ENCODE measurements at places on chromosomes 13 and 19.

- no peak for DNase-seq
Observed at GRCh38 chr13:83765796-83766195, 116.5 kb downstream of the SLITRK1 start.

GRCh38 chr19:13018035-13018914 lies 23.0 kb downstream of the NFIX start:
- DNase-seq: no peak

DNA sequence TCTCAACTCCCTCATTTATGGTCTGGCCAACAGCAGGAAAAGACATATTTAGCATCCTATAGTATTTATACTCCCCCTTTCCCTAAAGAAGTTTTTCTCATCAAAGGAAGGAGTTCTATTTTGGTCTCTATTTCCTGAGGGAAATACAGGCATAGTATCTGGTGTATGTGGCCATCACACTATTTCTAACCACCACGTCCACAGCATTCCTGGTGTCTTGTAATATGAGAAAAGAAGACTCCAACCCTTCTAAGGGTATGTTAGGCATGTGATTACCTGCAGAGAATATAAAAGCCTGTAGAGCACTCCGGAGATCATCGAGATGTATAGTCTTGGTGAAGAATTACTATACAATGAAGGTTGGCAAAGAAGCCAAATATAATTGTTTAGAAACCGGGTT lies 137.4 kb downstream of the VWA8 start:
- DNase-seq: no peak

DNA sequence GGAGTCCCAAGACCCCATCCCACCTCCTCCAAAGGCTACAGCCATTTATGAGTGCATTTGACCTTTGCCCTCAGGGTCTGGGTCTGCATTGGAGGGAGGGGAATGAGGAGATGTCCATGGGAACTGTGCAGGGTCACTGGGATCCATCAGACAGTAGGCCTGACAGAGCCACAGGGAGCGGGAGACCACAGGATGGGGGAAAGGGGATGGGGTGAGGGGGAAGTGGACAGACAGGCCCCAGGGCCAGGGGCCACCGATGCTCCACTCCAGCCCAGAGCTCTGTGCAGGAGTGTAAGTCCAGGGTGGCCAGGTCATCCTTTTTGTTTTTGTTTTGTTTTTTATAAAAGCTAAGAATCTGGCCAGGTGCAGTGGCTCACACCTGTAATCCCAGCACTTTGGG lies 82.5 kb downstream of the CHST8 start:
- DNase-seq: no peak

DNA sequence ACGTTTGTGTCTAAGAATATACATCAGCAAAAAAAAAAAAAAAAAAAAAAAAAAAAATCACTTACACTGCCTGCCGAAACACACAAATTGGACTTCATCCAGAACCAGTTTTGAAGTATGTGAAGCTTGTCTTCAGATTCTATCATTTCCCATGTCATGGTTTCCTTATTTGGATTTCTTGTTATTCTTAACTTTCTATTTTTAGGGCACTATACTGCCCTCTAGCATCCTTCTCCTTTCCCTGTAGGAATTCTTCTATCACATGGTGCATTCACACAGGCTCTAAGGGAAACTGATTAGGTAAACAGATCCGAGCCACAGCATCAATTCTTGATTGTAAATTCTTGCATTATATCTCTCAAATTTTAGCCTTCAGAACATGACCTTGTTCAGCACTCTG lies 1507.5 kb downstream of the OLFM4 start:
- DNase-seq: no peak

DNA sequence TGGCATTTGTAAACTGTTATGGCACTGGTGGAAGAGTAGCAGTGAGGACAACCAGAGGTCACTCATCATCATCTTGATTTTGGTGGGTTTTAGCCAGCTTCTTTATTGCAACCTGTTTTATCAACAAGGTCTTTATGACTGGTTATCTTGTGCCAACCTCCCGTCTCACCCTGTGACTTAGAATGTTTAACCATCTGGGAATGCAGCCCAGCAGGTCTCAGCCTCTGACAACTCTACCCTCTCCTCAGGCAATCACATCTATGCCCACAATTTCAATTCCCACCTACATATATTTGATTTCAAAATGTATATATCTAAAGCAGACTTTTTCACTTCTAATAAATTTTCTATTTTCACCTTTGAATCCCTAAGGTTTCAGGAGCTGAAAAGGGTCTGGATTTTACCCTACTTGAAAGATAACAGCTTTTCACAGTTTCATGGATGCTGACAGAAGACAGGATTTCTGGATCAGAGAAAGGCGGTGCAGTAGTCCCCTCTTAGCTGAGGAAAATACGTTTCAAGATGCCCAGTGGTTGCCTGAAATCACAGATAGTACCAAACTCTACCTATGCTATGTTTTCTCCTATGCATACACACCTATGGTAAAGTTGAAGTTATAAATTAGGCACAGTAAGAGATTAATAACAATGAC lies 1171.8 kb downstream of the DIAPH3 start:
- no peak for DNase-seq

- no peak for DNase-seq
Observed at GRCh38 chr13:20241593-20241992, 9.5 kb upstream of the GJB6 start.

- peak; percentile 14 for DNase-seq
Observed at GRCh38 chr19:5903056-5903623, 450 bp downstream of the NDUFA11 start.

- peak; percentile 80 for DNase-seq
Observed at GRCh38 chr19:50003810-50004419, 21.3 kb downstream of the VRK3 start.

- DNase-seq: no peak
Observed at GRCh38 chr19:32067685-32068084, 277.7 kb upstream of the ZNF507 start.

DNA sequence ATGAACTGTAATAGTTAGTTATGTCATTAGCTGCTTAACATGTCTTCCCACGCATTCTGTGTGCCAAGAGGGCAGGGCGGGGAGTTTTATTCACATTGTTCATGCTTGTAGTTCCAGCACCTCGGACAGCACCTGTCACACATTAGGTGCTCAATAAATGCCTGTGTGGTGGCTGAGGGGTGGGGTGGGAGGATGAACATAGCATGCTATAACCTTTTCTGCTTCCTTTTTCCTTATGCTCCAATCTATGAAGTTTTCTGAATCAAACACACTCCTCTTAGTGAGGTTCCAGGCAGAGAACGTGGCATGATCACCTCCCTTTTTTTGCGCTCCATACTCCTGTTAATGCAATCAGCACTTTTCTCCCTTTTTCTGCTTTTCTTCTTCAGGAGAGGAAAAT lies 15.8 kb upstream of the PTPRS start:
- DNase-seq: no peak

All from kidney capillary endothelial cell (primary cell).